Left renal pelvis (tissue), 4 donors: ENCODE measurements at places on chromosomes 2 and 18.
A peak's percentile ranks its signal among the peaks of the same experiment; 100 is the strongest.

- DNase-seq: peak; percentile 64
These were observed 1.1 kb upstream of the LIPG start for GRCh38 chr18:49560624-49561288.

DNA sequence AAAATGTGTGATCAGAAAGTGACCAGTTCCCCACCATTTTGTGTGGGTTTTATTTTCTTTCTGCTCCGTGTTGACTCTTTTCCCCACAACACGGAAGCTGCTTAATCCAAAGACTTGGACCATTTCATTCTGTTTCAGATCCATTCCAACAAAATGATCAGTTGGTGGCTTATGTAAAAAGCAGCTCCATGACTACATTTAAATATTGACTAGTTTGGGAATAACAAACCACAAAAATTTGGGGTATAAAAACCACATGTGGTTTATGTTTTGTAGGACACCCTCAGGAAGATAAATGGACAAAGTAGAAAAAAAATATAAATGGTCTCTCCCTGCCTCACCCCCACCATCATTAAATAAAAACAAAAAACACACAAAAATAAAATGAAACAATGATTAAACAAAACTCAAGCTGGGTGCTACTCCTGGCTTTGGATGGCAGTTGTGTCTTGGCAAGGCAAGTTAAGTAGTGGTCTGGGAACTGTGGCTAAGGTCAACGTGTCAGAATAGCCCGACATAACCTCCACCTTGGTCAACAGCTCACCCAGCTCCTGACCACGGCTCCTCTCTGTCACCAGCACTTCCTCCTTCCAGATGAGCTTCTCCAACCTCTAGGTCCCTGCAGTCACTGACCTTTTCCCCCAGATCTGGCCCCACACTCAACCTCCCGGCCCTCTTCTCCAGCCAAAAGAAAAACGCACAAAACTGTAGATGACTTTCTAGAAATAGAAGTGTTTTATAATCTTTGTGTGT lies 12.8 kb upstream of the WIPF1 start:
- no peak for DNase-seq

DNA sequence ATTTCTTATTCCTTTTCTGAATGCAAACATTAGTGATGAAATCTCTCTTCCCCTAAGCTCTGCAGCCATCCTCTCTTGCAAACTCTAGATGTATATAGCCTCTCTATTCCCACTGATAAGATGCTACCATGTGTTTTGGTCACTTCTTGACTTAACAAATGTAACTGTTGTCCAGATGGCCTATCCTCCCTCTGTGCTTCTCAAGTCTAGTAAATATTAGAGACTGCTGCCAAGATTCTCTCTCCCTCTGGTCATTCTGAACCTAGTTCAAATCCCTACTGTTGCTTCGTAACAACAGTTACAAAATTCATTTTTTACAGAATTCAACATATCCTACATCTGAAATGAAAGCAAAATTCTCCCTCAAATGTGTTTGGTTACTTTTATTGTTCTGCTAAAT lies 156.6 kb downstream of the TXNL1 start:
- no peak for DNase-seq

GRCh38 chr2:237637429-237638135 lies 10.2 kb downstream of the LRRFIP1 start:
- DNase-seq: no peak

- DNase-seq: no peak
These were observed 90.3 kb downstream of the SP3 start for GRCh38 chr2:173874894-173875237.

GRCh38 chr2:197727011-197727410 lies 21.8 kb downstream of the MARS2 start:
- DNase-seq: no peak

GRCh38 chr2:200340508-200341224 lies 34.2 kb downstream of the SPATS2L start:
- DNase-seq: no peak

DNA sequence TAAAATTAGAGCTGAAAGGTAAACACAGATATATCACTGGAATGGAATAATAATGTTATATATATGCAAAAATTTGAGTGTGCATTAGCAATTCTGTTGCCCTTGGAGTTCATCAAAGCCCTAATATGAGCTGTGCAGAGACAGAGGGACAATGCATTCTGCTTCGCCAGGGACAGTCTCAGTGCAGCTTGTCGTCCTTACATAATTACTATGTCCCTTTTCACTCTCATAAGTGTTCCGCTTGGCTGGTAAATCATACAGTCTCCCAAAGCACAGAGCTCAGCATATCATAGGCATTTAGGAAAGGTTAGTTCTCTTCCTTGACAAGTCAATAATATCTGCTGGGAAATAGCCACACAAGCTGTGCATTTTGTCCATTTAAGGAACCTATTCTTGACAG lies 30.7 kb downstream of the MAPK4 start:
- no peak for DNase-seq

DNA sequence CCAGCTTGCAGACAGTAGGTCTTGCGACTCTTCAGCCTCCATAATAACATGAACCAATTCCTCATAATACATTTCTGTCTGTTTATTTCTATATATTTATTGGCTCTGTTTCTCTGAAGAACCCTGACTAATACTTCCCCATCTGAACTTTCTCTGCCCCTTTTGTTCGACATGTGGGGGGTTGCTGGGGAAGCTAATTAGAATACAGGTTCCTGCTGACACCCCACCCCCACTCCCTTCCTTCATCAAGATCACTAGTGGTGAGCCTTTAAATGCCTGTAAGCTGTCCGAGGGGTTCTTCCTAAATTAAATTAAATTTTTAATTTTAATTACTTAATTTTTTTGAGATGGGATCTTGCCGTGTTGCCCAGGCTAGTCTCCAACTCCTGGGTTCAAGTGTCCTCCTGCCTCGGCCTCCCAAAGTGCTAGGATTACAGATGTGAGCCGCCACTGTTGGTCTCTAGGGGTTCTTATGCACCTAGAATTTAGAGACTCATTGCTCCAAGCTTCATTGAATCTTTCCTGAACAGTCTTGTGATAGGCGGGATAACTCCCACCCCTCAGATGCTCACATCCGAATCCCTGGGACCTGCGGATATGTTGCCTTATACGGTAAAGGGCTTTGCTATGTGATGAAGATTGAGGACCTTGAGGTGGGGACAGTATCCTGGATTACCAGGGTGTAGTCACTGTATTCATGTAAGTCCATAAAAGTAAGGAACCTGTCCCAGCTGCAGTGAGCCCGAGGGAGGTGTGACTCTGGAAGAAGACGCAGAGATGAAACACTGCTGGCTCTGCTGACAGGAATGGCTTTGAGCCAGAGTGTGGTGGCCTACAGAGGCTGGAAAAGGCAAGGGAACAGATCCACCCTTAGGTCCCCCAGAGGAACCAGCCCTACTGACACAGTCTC lies 26.2 kb downstream of the HPCAL1 start:
- no peak for DNase-seq

DNA sequence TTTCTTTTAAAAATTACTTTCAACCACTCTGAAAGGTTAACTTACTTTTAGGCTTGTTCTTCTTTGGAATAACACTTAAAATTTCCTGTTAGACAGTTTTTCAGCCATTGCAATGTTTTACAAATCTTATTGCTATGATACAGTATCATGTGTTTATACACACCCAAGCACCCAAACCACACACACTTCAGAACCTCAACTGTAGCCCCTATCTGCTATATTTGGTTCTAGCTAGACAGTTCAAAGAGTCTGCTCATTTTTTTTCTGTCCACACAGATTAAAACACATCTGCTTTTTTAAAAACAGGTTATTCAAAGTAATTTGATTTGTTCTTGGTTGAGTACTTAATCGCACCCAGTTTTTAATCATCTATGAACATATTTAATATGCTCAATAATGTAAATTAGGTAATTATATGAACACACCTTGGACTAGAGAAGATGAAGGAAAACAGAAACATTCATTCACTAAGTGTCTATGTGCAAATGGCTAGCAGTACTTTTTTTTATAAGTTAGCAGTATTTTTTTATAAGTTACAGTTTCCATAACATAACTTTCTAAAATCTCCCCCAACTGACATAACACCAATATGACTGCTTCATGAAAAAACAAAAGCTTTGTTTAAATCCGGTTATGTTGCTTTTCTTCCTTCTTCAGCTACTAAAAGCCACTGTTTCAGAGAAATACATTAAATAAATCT lies 17.6 kb downstream of the FBXO11 start:
- DNase-seq: no peak

GRCh38 chr2:142180820-142181533 lies 50.2 kb upstream of the LRP1B start:
- no peak for DNase-seq

DNA sequence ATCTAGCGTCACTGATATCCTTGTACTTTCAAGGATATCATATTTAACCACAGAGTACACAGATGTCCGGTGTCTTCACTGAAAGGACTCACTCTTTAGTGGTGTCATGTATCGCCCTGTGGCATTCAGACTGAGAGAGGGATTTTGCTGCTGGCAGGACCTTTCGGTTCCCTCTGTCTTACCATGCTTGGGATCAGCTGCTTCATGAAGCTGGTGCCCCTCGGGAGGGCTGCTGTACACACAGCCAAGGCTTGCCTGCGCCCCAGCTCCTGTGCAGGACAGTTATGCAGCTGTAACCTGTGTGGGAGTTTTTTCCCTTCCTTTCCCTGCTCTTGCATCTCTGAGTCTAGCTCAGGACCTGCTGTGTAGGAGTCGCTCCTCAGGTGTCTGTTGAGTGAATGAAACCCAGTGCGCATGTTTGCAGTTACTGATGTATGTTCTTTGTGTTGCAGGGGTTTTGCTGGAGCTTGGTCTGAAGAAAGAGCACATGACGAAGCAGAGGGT lies 64.4 kb downstream of the GREB1 start:
- DNase-seq: no peak

DNA sequence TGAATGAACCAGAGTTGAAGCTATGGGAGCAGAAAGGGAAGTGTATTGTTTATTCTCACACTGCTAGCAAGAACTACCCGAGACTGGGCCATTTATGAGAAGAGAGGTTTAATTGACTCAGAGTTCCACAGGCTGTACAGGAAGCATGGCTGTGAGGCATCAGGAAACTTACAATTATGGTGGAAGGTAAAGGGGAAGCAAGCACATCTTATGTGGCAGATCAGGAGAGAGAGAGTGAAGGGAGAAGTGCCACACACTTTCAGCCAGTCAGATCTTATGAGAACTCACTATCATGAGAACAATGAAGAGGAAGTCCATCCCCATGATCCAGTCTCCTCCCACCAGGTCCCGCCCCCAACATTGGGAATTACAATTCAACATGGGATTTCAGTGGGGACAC lies 383.2 kb upstream of the SLC14A2 start:
- no peak for DNase-seq

GRCh38 chr2:30354621-30355020 lies 92.4 kb upstream of the LCLAT1 start:
- no peak for DNase-seq

GRCh38 chr2:196875414-196875813 lies 51.1 kb downstream of the PGAP1 start:
- DNase-seq: no peak

DNA sequence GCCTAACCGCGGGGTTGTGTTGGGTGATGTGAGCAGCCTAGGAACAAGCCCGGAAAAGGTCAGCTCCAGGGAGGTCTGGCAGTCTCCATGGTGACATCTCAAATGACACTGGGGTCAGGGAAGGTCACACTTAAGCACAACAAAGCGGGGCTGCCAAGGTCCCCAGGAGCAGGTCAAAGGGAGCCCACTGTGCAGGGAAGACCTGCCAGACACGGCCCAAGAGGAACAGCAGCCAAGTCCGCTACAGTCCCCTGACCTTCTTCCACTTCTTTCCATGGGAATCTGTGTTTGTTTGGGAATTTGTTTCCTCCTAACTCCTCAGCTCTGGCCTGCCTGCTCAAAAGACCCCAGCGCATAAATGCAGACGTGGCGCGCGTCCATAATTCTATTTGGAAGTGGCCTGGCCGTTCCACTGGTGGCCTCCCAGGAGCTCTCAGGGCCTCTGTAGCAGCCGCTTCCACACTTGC lies 232.1 kb upstream of the COPS8 start:
- DNase-seq: no peak
